ENCODE measurements at places on chromosomes 1 and 21.

DNA sequence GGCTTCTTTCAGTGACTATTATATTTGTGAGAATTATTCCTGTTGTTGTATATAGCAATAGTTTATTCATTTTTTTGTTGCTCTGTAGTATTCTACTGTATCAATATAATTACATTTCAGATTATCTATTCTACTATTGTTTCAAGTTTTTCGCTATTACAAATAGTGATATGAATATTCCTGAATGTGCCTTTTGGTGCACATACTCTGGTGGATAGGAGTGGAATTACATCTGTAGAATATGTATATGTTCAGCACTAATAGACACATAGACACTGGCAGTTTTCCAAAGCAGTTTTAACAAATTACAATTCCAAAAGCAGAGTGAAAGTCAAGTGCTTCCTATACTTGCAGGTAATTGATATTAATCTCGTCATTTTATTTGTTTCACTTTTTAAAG, 696.2 kb upstream of the PRMT6 start:
- DNase-seq = no peak

GRCh38 chr1:157085421-157085820, 14.2 kb downstream of the ETV3L start:
- DNase-seq = no peak

DNA sequence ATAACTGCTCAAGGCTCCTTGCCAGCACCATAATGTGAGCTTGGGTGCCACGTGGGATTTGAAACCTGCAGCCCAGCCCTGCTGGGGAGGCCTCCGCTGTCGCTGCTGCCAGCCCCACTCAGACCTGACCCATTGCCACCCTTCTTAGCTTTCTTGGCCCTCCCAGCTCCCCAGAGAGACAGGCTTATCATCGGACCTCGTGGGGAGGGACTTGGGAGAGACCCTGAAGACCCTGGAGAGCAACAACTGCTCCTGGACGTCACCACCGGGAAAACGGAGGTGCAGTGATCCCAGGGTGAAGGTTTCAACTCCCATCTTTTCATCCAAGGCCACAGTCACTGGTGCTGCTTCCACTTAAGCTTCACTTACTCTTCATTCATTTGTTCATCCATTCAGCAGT, 596.1 kb downstream of the PTPRU start:
- no peak for DNase-seq

DNA sequence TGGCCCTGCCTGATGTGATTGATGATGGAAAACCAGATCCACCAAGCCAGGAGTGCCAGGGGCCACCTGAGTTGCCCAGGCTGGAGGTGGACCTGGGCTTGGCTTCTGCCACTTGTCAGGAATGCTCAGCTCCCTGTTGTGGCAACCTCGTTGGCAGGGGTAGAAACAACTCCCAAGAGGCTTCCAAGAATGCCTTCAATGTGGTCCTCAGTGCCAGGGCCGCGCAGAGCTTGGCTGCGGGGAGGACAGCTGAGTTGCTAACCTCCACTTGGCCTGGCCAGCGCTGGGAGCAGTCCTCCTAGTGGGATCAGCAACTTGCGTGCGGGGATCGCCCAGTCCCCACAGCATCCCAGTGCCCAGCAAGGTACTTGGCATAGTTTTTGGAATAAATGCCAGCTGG, 9.0 kb downstream of the MYOM3 start:
- DNase-seq = no peak

DNA sequence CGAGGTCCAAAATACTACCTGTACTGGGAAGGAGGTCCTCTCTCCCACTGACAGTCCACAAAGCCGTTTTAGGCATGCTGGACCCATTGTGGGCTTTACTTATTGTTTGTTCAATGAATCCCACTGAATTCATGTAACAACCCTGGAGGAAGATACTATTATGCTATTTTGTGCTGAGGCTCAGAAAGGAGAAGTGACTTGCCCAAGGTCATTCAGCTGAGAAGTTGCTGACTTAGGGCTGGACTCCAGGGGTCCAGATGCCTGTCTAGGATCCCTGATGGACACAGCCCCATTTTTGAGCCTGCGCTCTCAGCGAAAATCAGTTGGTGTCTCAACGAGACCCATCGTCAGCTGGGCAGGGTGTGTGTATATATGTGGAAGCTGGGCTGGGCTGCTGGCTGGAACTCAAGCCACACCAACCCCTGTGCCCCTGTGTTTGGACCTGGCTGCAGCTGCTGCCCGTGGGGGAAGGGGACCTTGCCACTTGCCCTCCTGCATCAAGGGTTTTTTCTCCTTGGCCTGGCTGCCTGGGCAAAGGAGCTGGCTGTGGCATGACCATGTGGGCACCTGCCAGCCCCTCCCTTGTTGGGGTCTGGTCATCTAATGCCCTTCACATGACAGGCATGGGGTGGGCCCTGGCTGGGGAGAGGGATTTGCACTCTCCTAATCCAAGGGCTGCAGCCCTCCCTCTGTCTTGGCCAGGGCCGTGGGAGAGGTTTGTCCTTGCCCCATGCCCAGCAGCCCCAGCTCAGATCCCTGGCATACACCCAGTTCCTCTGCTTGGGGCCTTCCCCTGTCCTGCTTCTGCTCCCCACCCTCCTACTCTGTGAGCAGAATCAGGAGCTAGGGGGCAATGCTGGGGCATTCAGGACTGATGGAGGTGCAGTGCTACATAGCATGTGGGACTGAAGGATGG, 15.0 kb downstream of the KCNQ4 start:
- DNase-seq = no peak

DNA sequence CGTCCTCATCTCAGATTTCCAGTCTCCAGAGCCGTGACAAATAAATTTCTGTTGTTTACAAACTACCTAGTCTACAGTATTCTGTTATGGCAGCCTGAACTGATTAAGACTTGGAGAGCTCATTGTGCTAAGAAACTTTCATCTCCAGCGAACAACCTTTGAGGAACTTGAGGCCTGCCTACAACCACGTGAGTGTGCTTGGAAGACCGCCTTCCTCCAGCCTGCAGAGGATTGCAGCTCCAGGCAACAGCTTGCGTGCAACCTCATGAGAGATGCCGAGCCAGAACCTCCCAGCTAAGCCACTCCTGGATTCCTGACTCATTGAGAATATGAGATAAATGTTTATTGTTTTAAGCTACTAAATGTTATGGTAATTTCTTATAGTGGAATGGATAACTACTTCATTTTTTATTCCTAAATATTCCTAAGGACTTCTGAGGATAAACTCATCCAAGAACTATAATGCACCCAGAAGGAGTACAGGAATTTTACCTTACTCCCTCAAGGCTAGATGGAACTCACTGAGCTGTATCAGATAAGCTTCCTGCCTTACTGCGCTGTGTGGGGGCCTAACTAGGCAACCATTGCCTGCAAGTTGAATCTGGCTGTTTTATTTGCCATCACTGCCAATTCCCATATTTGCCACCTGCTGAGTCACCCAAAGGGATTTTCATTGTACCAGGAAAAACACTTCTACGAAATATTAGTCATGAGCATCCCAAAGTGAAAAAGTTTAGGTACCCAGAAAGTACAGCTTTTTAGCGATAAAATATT, 17.6 kb downstream of the FAM177B start:
- DNase-seq = no peak

GRCh38 chr1:153906396-153906795, 16.4 kb downstream of the GATAD2B start:
- DNase-seq = no peak

DNA sequence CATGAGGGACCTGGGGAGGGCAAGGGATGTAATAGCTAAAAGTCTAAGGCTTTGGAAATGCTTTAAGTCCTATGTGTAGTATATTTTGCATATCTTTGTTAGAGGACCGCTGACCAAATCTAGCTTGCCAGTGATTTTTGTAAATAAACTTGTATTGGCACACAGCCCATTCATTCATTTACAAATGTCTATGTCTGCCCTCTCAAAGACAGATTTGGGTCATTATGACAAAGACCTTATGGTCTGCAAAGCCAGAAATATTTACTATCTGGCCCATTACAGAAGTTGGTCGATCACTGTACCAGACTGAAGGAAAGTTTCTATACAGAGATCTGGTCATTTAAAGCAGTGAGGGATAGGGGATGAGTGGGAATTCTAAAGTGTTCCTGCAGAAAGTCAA, 120.1 kb upstream of the RAVER2 start:
- DNase-seq = no peak

GRCh38 chr1:234702342-234703000, 92.5 kb upstream of the IRF2BP2 start:
- no peak for DNase-seq

DNA sequence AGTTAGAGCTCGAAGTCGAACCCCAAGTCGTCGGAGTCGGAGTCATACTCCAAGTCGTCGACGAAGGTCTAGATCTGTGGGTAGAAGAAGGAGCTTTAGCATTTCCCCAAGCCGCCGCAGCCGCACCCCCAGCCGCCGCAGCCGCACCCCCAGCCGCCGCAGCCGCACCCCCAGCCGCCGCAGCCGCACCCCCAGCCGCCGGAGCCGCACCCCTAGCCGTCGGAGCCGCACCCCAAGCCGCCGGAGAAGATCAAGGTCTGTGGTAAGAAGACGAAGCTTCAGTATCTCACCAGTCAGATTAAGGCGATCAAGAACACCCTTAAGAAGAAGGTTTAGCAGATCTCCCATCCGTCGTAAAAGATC, 12.1 kb downstream of the SON start:
- no peak for DNase-seq

DNA sequence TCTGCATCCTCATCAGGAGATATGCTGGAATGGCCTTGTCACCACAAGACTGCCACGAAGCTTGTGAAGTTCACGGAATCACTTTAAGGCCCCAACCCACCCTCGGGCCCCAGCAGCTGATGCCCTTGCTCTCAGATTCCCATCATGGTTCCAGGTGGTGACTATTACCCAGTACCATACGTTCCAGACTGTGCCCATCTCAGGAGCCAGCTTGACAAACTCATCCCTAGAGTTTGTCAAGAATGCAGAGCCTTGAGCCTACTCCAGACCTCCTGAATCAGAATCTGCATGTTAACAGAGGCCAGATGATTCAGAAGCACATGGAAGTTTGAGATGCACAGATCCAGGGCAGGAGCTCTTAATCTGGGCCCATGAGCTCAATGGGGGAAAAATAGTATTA, 53.9 kb upstream of the RBM15 start:
- no peak for DNase-seq

DNA sequence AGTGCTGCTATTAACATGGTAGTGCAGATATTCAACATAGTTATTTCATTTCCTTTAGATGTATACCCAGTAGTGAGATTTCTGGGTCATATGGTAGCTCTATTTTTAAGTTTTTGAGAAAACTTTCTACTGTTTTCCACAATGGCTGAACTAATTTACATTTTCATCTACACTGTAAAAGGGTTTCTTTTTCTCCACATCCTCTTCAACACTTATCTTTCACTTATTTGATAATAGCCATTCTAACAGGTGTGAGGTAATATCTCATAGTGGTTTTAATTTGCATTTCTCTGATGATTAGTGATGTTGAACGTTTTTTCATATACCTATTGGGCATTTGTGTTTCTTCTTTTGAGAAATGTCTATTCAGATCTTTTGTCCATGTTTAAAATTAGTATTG, 149.8 kb downstream of the PDE4B start:
- DNase-seq = no peak

DNA sequence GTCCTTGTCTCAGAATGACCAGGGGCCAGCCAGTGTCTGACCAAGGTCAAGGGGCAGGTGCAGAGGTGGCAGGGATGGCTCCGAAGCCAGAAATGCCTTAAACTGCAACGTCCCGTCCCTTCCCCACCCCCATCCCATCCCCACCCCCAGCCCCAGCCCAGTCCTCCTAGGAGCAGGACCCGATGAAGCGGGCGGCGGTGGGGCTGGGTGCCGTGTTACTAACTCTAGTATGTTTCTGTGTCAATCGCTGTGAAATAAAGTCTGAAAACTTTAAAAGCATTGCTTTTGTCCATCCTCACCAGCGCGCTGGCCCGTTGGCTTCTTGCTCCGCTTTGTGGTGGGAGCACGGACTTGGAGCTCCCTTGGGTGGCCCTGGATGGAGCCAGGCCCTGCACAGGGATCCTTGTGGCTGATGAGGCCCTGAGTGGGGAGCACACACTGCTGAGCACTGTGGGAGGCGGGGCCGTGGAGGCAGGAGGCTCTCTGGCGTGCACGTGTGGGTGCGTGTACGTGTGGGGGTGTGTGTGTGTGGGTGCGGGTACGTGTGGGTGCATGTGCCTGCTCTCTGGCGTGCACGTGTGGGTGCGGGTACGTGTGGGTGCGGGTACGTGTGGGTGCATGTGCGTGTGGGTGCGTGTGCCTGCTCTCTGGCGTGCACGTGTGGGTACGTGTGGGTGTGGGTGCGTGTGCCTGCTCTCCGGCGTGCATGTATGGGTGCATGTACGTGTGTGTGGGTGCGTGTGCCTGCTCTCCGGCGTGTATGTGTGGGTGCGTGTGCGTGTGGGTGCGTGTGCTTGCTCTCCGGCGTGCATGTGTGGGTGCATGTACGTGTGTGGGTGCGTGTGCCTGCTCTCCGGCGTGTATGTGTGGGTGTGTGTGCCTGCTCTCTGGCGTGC, 18.0 kb downstream of the RNF223 start:
- DNase-seq = no peak

GRCh38 chr1:147890177-147890790, 12.3 kb upstream of the GJA8 start:
- DNase-seq = peak; percentile 49

DNA sequence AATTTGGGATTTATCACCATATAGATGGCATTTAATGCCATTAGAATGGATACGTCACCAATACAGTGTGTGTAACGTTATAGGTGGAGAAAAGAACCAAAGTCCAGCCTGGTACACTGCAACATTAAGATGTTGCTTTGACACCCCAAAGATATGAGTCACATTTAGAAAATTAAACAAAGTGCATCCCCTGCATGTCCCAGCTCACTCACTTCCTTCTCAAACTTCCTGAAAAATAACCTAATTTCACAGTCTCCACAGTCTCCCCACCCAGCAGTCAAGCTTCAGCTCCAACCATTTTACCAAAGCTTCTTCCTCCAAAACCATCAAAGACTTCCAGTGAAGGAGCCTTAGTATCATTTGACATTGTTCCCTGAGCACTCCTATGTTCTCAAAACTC, 111.9 kb downstream of the OMA1 start:
- DNase-seq = no peak

- DNase-seq = no peak
These were observed 126.5 kb upstream of the KCNK1 start for GRCh38 chr1:233487408-233487807.

All from activated CD8-positive, alpha-beta memory T cell treated with anti-CD3 and anti-CD28 coated beads for 48 hours (primary cell).